ENCODE measurements at places on chromosomes 3 and 15. TPM values are rescaled to one million over a fixed set of nuclear protein-coding genes. Genes with fewer than 3 reads are reported as not detected.

Gene CLDN18
- not detected for total RNA-seq

Gene IL17RC
- total RNA-seq = 64.5 TPM

Gene CLSTN2
- total RNA-seq = 5.6 TPM

Gene EXOG
- total RNA-seq = 4.4 TPM

Gene GRM2
- not detected for total RNA-seq

Gene SEMA6D
- 3.7 TPM for total RNA-seq

Gene ATP13A5
- total RNA-seq = not detected

Measured in cardiac ventricle fibroblast (primary cell).